ENCODE measurements at places on chromosomes 5 and 9. TPM values are rescaled to one million over a fixed set of nuclear protein-coding genes. Genes with fewer than 3 reads are reported as not detected.

DNA sequence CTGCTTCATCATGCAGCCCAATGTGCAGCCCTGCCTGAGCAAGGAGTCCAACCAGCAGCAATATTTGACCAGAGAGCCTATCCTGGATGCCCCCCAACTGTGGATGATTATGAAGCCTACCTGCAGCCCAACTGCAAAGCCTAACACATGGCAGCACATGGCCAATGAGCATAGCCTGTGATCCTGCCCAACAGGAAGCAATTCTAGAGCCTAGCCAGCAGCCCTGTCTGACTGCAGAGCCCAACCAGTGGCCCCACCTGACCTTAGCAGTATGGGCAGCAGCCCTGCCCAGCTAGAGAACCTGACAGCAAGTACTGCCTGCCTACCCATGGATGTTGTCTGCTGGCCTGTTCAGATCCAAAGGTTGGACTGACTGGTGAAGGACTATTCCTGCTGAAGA lies 97.3 kb upstream of the SH3GL2 start:
- no peak for DNase-seq

DNA sequence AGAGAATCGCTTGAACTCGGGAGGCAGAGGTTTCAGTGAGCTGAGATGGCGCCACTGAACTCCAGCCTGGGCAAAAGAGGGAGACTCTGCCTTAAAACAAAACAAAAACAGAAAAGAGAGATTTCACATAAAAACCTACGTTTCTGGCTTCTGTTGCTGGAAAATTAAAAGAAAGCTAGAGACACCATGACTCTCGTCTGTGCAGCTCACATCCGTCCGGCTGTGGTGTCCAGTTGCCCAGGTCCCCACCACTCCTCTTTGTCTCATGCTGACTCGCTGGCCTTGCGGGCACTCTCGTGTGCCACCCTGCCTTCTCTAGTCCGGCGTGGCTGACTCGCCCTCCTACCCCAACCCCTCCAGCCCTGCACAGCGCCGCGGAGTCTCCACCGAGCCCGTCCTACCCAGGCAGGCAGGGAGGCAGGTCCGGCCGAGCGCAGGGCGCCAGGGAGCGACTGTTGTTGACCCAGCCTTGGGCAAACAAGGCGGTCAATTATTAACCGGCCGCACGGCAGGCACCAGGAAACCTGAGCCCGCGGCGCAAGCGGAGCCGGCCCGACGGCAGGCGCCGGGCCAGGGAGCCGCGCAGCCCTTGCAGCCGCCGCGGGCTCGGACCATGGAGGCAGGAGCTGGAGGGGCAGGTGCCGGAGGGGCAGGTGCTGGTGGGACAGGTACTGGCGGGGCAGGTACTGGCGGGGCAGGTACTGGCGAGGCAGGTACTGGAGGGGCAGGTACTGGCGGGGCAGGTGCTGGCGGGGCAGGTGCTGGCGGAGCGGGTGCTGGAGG lies at the start of gene PRRT1B:
PRRT1B (plus strand) TSS at position 521 of the 783 bp plus-strand sequence; CDS start at position 614, 93 bp downstream.
- no peak for DNase-seq

DNA sequence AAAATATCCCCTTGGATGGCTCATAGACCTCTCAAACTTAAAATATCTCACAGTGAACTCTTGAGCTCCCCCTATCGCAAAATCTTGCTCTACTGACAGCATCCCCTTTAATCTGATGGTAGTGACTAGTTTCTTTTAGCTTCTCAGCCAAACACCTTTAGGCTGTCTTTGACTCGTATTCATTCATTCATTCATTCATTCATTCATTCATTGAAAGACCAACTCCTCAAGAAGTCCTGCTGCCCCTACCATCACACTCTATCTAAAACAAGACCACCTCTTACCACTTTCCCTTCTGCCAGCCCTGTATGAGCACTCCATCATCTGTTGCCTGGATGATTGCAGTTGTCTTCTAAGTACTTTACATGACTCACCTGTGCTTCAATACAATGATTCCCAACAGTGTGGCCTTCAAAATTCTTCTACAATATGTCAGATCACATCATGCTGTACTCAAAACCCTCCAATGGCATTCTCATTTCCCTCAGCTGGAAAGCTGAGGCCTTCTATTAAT lies 46.8 kb downstream of the ITGA2 start:
- no peak for DNase-seq

GRCh38 chr9:109455391-109455790 lies 42.7 kb downstream of the PTPN3 start:
- DNase-seq: no peak

- no peak for DNase-seq
Measured at GRCh38 chr9:99299211-99300102, 77.4 kb downstream of the SEC61B start.

- no peak for DNase-seq
Measured at GRCh38 chr5:73786043-73786831, 160.2 kb downstream of the ARHGEF28 start.

GRCh38 chr5:40914835-40915234 lies 5.5 kb downstream of the C7 start:
- no peak for DNase-seq

- no peak for DNase-seq
Measured at GRCh38 chr5:138716456-138716924, 36.7 kb upstream of the CTNNA1 start.

DNA sequence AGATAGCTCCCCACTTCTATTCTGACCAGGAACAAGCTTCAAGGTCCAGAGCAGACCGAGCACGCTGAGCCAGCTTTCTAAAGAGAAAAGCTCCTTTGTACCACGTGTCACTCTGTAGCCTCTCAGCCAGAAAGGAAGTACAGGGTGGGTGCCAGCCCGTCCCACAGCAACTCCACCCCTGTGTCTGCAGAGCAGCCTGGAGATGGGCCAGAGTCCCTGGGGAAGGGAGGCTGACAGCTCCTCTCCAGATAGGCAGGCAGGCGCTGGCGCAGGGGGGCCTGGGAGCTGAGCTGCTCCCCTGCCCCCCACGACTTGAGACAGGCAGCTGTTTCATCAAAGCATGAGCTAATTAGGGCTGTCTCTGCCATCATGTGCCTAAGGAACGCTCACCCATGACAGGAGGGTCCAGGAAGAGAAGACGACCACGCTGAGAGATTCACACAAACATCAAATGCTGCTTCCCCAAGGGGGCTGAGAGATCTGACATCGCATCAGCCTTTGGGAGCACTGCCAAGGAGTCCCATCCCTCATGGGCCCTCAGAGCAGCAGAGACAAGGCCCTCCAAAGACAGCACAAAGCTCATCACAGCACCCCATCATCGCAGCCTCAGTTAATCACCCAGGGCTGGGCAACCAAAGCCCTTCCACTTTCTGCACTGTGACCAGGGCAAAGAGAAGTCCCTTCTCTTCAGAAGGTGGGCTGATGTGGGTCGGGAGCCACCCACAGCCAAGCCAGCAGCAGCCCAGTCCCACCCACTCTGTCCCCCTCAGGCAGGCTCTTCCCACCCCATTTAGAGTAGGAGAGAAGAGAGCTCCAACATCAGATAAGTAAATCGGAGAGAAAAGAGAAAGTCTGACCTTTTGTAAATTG lies 78.5 kb upstream of the LRRTM2 start:
- DNase-seq: peak; percentile 22

- no peak for DNase-seq
Measured at GRCh38 chr5:151275803-151276202, 22.8 kb downstream of the GM2A start.

- no peak for DNase-seq
Measured at GRCh38 chr5:114174837-114175236, 187.0 kb upstream of the KCNN2 start.

DNA sequence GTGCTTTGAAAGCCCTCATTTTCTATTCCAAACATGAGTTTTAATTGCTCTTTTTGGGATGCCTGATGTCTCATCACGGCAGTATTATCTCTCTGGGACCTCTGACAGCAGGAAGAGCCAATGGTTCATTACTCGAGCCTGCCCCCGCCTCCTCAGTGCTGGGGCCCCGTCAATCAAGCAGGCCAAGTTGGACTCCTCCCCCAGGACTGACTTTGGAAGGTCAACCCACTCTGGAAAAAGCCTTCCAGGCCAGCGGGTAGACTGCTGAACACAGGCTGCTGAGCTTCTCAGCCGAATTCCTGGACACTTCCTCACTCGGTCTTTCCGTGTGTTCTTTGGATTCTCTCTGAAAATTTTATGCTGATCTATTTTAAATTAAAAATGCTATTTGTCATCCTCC lies 9.5 kb upstream of the BARHL1 start:
- no peak for DNase-seq

DNA sequence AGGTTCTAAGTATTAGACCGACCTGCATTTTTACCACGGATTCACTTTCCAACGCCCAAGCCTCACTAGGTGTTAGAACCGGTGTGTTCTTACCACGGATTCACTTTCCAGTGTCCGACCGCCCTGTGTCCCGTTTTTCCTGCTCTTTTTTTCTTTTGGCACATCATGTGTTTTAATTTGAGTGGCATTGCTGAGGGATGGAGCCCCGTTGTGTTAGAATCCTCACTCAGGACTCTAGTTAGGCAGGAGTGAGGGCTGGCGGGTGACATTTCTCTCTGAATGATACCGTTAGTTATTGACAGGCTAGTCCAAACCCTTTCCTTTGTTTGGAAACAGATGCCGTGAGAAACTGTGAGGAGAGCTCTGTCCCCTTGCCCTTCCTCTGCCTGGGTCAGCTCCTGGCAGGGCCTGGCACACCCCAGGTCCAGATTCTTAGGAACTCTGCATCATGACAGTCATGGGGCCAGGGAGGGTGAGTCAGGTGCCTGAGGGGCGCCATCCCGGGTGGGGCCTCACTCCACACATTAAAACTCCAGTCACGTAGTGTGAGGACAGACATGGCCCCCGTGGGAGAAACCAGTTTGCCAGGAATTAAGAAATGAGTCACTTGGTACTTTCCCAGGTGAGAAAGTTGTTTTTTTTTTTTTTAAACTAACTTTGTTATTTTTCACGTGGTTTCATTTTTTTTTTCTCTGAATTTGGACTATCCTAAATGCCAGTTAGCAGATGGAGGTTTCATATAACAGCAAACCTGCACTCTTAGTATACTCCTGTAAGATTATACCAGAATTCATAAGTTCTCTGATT lies 15.8 kb downstream of the EXOC3 start:
- no peak for DNase-seq

- no peak for DNase-seq
Measured at GRCh38 chr5:59418808-59419207, 474.7 kb downstream of the PDE4D start.

GRCh38 chr5:10859393-10860195 lies 98.6 kb upstream of the DAP start:
- no peak for DNase-seq

GRCh38 chr5:176362233-176362490 lies 598 bp upstream of the KIAA1191 start:
- no peak for DNase-seq

DNA sequence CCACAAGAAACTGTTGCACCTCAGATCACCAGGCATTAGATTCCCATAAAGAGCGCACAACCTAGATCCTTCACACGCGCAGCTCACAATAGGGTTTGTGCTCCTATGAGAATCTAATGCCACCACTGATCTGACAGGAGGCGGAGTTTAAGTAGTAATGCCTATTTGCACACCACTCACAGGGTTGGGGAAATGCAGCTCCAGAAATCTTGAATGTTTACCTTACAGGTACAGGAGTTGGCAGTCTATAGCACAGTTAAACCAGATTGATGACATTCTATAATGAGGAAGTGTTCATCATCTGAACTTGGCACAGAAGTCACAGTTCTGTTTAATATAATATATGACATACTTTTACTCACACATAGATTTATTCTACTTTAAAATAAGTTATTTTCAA lies 732.2 kb upstream of the ZNF608 start:
- no peak for DNase-seq

DNA sequence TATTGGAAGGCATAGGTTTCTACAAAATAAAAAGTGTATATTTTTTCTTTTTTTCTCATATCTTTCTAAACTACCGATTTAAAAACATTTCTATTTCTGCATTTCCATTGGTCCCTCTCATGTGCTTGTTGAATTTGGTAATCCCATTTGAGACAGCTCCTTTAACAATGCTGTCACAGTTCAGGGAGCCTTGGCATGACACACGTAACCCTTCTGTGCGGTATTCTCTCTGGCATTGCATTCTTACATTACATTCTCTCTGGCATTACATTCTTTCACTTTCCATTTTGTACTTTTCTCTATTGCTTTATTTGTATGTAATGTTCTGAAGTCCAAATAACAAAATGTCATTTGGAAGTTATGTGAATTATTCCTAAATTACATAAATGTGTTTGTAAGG lies 150.7 kb upstream of the RASGRF2 start:
- no peak for DNase-seq

GRCh38 chr9:118268046-118268445 lies 563.8 kb downstream of the TLR4 start:
- no peak for DNase-seq

GRCh38 chr5:72067682-72068470 lies 39.4 kb upstream of the MAP1B start:
- no peak for DNase-seq

GRCh38 chr5:52735139-52735538 lies 52.6 kb upstream of the ITGA1 start:
- no peak for DNase-seq

DNA sequence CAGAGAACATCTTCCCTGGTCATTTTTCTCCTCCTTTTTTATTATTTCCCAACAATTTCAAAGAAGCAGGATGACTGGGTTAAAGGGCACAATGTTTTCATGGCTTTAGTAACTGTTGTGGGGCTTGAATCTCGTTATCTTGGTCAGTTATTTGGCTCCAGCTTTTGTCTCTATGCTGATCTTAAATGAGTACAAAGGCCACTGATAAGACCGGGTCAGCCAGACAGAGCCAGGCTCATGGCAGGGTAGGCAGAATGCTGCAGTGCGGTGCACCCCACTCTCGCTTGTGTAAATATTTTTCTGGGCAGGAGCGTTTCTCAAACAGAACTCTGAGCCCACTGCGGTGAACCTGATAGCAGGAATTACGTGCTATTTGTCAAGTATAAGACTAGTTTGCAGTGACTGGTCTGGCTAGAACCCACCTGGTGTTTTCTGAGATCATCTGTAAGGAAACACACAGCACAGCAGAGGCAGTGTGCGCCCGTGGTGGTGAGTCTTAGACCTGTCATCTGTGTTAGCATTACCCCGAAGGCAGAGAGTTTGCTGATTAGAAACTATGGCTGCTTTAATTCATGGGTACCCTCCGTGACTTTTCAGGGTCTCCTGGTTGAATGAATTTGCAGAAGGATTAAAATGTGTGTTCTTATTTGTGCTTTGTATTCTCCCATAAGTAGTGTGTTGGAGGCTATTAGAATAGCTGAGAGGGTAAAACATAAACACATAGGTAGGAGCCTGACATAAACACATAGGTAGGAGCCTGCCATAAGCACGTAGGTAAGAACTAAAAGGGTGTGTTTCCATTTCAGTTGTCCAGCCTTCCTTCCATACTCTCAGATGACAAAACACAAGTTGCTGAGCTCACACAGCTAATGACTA lies 158.6 kb upstream of the DMRT1 start:
- DNase-seq: no peak

- DNase-seq: peak; percentile 51
Measured at GRCh38 chr5:120405286-120405864, 58.7 kb upstream of the PRR16 start.

Gene HTR1A
- total RNA-seq: not detected

Gene FCN2
- total RNA-seq: not detected

Gene SCGB3A2
- total RNA-seq: not detected

Gene CCDC180
- total RNA-seq: 0.74 TPM

Gene NDUFAF2
- 29.9 TPM for total RNA-seq

Gene REXO4
- total RNA-seq: 20.1 TPM

Gene XRCC4
- 8.8 TPM for total RNA-seq

Gene CXCL14
- not detected for total RNA-seq

Gene OR1J4
- not detected for total RNA-seq

Gene CDH10
- total RNA-seq: 0.07 TPM

Gene PROB1
- 2.5 TPM for total RNA-seq

Gene F2RL2
- 0.66 TPM for total RNA-seq

Gene ROPN1L
- total RNA-seq: 0.42 TPM

Gene NSG2
- total RNA-seq: not detected

Gene TMEM171
- total RNA-seq: 15.4 TPM

Gene SMIM33
- not detected for total RNA-seq

Gene YTHDC2
- 26.6 TPM for total RNA-seq

Gene ZNF484
- 16.1 TPM for total RNA-seq

Gene SPINK6
- not detected for total RNA-seq
